ENCODE measurements at places on chromosomes 2 and 18.

GRCh38 chr18:57747809-57748680 is 55.1 kb downstream of the ATP8B1 start:
- no peak for DNase-seq

GRCh38 chr18:12246849-12247808 is 7.0 kb upstream of the CIDEA start:
- DNase-seq, result peak; percentile 44

GRCh38 chr2:101728865-101729264 is 31.4 kb downstream of the MAP4K4 start:
- DNase-seq, result no peak

DNA sequence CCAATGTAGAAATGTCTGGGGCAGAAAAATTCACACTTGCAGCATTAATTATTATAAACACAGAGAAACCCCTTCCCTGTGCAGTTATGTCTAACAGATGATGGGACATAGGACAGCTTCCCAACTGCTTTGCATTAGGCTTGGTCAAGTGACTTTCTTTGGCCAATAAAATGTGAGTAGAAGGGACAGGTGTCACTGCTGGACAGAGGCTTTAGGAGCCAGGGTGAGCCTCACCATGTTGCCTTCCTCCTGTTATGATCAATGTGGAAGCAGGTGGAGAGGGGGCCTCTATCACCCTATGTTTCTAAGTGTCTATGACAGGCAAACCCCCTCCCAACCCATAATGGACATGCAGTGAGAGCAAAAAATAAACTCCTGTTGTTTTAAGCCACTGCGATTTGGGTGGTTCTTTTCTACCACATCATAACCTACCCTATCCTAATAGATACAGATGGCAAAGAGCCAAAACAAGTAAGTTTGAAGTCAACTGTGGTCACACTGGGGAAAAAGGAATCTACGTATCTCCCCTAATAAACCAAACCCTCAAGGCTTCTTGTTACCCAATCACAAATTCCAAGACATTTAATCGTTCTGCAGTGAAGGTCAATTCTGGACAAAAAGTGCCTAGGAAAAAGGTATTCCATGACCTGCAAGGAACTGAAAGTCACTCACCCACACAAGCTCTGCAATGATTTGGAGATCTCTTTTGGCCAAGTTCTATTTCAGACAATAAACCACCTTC is 28.6 kb upstream of the POU3F3 start:
- DNase-seq, result no peak

- no peak for DNase-seq
Measured at GRCh38 chr2:128369108-128369555, 50.5 kb upstream of the HS6ST1 start.

DNA sequence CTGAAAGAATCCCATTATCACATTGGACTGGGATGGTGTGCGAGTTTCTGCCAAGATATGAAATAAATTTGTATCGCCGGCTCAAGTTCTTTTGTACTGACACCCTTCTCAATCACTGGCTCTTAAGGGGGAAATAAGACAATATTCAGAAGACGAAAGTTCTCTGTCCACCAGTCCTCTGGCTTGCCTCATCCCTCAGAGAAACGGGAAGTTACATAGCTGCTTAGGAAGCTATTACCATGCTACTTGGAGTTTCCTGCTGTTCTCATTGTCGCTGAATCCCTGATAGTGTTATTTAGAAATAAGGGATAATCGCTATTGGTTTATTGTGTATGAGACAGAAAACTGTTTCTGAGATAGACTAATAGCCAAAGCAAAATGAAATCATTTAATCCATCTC is 205.0 kb upstream of the ZNF521 start:
- DNase-seq, result peak; percentile 2

DNA sequence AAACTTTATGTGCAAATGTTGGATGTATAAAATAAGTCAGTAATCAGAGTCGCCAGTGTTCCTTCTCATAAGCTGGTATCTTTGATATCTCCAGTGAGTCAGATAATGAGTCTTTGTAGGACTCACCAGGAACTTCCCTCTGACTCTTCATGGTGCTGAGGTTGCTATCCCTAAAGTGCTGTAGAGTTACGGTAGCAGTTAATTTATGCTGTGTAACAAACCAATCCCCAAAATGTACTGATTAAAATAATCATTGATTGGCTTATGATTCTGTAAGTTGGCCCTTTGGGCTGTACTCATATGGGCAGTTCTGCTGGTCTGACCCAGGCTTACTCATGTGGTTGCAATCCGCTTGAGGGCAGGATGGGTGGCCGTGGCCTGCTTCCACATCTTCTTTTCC is 43.8 kb downstream of the MAIP1 start:
- DNase-seq, result no peak

DNA sequence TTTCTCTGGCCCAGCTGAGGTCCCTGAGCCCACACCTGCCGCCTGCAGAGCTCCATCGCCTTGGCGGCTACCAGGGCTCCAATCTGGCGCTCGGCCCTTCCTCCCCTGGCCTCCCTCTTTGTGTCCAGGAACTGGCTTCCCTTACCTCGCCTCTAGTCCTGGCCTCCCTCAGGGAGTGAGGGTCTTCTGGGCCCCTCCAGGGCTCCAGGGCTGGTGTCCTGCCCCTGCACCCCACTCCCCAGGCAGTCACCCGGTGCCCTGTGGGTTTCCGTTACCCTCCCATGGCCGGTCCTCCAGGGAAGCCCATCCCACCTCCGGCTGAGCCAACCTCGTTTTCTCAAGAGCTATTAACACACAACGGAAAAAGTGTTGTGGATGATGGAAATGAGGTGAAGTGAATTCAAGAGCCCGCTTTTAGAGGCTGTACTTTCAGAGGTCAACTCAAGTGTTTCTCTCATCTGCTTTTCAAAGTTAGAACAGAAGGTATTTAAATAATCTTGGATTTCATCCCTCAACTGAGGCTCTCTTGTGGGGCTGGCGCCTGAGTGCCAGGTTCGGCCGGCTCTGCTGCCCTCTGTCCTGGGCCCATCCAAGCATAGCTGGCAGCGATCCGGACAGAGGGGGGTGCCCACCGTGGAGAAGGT is 131.9 kb downstream of the ASB1 start:
- no peak for DNase-seq

GRCh38 chr2:200305797-200306195 is 697 bp upstream of the SPATS2L start:
- no peak for DNase-seq

- no peak for DNase-seq
Measured at GRCh38 chr2:104385743-104386142, 468.2 kb upstream of the POU3F3 start.

GRCh38 chr2:2237563-2237962 is 93.5 kb downstream of the MYT1L start:
- no peak for DNase-seq

- DNase-seq, result peak; percentile 66
Measured at GRCh38 chr18:10122988-10123950, 209.5 kb downstream of the VAPA start.

GRCh38 chr2:143635302-143635701 is 506.1 kb downstream of the ARHGAP15 start:
- DNase-seq, result no peak

GRCh38 chr18:7957297-7957696 is 390.2 kb downstream of the PTPRM start:
- DNase-seq, result no peak

DNA sequence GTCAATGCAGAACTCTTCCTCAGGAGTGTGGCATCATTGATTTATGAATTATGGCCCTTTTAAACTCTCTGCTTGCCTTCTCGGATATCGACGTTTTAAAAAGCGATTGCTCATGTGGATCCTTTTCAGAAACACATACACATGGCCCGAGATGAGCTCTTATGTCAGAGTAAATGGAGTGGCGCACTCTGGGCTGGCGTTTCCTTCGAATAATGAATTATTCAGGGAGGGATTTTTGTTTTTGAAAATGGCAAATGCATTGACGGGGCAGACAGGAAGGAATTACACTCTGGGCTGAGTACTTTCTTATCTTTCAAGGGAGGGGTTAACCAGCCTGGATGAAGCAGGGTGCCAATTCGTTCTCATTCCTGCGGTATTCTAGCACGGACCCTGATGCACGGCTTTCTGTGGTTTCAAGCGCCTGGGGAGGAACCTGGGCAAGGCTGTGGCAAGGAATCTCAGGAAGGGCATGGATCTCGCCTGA is 142.7 kb downstream of the PRKCE start:
- DNase-seq, result no peak

GRCh38 chr2:228777855-228778355 is 493.2 kb downstream of the PID1 start:
- DNase-seq, result no peak

- DNase-seq, result no peak
Measured at GRCh38 chr2:9178904-9179571, 27.6 kb upstream of the ASAP2 start.

DNA sequence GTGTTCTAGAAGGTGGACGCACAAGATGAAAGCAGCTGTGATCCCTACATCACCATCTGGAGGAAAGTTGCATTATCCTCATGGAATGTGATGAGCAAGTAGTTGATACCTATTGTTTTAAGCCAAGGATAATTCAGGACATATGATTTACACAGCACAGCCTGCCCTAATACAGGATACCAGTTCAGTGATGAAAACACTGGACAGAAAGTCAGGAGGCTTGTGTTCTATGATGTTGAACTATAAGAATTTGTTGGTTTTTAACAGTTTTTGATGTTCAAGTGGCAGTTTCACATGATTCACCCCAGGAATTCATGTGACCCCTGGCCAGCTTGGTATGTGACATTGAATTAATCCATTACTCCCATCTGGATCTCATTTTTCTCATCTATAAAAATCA is 6.2 kb upstream of the CHST10 start:
- DNase-seq, result no peak

GRCh38 chr2:121855510-121855909 is 100.1 kb downstream of the TSN start:
- no peak for DNase-seq

DNA sequence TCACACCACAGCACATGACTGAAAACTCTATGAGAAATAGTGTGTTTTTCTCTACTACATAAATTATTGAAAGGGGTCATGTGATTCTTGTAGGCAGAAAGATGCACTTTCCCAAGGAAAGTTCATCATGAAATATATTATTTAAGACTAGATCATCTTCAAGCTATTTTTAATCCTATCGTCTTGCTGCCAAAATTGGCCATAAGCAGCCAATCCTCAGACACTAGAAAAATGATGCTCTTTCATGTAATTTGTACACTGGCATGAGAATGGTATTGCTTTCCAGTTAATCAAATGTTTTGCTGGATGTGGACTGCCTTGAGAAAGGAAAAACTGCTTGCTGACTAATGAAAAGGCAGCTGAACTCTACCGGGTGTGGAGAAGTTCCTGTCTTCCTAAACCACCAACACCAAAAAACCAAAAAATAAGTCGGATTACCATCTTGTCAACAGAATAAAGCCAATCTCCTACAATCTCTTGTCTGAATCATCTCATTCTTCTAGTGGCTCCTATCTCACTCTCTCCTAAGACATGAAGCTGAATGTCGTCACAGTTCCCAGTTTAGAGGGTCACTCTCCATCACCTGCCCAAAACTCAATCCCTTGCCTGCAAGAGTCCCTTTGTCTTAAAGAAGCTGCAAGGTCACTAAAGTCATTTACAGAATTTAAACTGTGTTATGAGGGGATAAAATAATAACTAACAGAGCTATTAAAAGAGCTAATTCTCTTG is 5.3 kb downstream of the BCL2 start:
- no peak for DNase-seq

DNA sequence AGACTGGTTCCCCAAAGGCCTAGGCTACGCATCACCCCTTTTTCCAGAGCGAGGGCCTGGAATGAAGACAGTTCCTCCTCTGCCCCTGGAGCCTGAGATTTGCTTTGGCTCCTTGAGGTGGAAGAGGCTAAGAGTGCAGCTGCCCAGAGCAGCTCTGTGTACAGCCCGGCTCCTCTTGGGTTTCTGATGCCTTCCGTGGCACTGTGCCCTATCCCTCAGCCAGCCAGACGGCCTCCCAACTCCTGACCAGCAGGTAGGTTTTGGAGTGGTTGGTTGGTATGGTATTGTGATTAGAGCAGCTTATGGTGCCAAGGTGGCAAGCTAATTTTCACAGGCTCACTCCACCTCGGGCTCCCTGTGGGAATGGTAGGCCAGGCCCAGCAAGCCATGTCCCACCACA is 112.2 kb downstream of the TANC1 start:
- no peak for DNase-seq

DNA sequence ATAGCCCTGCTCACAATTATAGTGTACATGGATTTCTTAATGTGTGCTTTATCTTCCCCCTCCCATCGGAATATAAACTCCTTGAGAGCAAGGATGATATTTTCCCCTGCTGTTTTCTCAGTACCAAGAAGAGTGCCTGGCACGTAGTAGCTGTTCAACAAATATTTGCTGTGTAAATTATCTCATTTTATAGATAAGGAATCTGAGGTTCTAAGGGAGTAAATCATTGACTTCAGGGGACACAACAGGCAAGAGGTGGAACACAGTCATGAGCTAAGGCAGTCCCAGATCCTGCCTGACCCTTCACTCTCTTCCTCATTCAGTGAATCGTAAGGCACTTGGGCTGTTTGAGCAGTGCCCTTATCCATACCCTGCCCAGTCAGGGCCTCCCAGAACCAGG is 187.3 kb upstream of the TNP1 start:
- no peak for DNase-seq

DNA sequence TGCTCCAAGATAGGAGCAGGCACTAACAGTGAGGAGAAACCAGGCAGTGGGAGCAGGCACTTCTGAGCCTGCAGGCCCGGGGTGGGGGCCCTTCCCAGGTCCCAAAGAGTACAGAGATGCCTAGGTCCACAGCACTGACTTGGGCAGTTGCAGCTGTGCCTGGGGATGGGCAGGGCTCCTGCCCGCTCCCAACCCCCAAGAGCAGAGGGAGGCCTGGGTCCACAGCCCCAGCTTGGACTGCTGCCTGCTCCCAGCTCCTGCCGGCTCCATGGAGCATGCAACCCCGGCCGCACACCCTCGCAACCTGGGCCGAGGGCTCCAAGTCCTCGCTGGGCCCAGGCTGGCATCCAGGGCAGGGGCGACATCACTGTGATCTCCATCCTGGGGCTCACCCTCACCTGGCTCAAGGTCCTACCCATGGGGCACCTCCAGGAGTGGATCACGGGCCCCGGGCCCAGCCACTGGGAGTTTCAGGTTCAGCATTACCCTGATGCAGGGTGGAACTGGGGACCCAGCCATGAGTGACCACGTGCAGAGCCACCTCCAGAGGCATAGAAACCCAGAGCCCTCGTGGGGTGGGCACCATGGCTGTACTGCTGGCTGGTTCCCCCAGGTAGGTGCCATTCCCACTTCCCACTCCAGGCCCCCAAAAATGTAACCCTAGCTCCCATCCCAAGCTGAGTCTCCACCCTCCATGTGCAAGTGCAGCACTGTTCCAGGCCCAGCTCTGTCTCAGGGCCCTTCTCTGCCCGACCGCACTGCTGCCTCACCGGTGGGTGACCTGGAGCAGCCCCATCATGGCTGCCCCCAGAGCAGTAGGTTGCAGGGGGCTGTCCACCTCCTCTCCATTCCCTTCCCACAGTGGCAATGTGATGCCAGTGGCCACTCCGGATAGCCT is 325.6 kb downstream of the NR4A2 start:
- no peak for DNase-seq

DNA sequence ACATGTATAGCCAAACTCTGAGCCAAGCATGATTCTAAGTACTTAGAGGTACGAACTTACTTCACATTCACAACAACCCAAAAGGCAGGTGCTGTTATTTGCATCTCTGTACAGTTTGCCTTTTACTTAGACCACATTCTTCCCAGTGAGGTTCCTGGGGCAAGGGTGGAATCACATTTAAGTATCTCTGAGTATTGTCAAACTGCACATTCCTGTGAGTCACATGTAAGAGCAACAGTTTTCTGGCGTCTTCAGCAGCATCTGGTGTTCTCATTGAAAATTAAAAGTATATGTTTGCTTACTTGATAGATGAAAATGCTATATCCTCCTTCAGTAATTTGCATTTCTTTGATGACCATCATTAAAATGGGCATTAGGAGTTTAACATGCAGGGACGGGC is 119.1 kb downstream of the UXS1 start:
- DNase-seq, result no peak
